ENCODE measurements at places on chromosomes 5 and 9. TPM values are rescaled to one million over a fixed set of nuclear protein-coding genes. Genes with fewer than 3 reads are reported as not detected.
A peak's percentile ranks its signal among the peaks of the same experiment; 100 is the strongest.

GRCh38 chr5:132746954-132747615, at the start of gene CCNI2:
CCNI2 (plus strand) TSS chr5:132747426; CDS start chr5:132747496, 70 bp downstream.
- no peak for DNase-seq

DNA sequence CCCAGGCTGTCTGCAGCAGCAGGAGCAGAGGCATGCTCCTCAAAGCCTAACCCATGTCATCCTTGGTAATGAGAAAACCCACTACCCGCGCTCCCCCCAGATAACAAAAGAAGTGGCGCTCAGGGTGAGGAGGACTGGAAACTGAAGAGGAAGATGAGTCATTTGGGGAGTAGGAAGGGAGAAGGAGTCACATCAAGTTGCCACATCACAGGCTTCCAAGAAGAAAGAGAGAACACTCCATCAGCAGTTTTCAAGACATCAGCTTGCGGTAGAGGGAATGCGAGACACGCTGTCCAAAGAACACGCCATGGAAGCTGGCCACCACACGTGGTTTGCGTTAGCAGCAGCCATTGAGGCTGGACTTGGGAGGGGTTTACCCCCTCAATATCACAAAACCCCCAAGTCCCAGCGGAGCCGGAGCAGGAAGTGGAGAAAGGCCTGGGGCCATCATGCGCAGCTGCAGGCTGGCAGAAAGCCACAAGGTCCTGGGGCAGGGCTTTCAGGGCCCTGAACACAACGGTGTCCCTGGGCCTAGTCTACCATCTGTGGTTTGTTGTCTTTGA, 41.5 kb downstream of the SH3PXD2B start:
- no peak for DNase-seq

The KIF20A gene
- 5.2 TPM for total RNA-seq

- DNase-seq, result no peak
These were observed 25.7 kb downstream of the PUM3 start for GRCh38 chr9:2817999-2818803.

GRCh38 chr9:16598316-16598715, 272.2 kb downstream of the BNC2 start:
- no peak for DNase-seq

The SPOCK1 gene
- 125 TPM for total RNA-seq

- DNase-seq, result no peak
These were observed 8.0 kb downstream of the SIL1 start for GRCh38 chr5:139190125-139190524.

DNA sequence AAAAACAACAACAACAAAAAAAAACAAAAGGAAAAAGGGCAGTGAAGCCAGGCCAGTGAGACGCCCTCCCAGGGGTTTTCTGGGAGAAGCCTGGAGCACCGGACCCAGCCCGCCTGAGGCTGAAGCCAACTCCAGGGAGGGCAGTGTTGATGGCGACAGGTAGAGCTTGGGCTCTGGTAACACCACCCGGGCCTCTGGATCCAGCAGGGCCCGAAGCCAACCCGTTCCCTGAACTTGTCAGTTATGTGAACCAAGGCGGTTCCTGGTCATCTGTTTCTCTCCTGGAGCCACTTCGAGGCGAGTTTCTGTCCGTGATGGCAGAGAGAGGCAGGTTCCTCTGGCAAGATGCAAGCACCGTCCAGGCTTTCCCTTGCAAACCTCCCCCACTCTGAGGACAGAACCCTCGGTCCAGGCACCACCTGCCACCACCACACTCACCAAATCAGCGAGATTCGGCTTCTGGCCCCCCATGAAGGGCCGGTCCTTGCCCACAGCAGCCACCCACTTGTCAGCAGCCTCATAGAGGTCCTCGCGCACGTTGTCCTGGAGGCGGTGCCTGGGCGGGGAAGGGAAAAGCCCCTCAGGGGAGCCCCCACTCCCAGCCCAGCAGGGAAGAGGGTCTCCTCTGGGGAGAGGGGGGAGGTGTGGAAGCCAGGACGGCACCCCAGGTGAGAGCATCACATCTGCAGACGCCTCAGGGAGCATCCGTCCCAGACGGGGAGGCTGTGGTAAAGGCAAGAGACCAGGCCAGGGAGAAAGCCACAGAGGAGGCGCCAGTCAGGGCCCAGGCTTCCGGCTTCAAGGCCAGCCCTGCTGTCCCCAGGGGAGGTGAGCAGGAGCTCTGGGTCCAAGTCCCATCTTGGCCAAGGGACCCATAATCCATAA, 5.4 kb downstream of the PTGES2 start:
- DNase-seq, result peak; percentile 81

The AFAP1L1 gene
- 1.5 TPM for total RNA-seq

DNA sequence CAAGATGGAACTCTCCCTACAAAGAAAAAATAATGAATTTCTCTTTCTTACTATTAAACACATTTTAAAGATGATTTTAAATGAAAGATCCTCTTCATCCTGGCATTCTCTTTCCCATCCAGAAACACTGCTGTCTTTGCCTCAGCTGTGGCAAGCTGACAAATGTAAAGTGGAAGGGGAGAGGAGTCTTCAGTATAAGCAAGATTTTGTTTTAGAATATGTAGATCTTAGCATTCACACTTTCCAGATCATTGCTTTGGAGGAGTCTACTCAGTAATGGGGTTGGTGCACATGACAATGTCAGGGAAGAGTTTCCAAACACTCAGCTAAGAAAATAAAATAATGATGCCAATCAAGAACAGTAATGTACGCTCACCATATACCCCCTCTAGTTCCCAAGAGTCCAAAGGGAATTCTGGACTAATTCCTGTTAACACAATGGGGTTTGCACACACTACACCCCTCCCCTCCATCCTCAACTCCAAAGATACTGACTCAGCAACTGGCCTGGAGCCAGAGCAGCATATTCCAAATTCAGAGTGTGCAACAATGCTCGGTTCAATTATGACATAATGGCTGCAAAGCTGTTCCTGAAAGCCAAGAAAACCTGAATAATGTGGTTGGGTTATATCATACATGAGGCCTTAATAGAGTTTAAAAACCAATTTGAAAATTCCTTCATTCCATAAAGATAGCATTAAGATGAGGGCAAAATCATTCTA, 4.6 kb downstream of the C5orf63 start:
- no peak for DNase-seq

The GPR150 gene
- 0.33 TPM for total RNA-seq

DNA sequence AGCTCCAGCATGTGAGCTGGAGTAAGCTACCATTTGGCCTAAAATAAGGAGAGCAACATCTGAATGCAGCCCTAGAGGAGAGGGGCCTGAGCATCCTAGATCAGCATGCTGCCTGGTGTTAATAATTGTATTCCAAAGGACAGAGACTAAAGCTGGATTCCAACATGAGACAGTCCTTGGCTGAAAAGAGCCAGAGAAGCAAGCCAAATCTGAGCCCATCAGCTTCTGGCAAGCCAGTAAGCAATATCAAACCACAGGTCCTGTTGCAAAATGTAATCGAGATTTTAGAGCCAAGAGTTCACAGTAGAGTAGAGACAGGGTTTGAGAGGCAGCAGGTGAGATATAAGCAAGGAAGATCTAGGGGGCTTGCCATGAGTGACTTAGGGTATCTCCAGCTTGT, 42.3 kb upstream of the DMAC1 start:
- no peak for DNase-seq

The AK8 gene
- 1.5 TPM for total RNA-seq

- DNase-seq, result no peak
These were observed 26.2 kb downstream of the GOLPH3 start for GRCh38 chr5:32147959-32148358.

DNA sequence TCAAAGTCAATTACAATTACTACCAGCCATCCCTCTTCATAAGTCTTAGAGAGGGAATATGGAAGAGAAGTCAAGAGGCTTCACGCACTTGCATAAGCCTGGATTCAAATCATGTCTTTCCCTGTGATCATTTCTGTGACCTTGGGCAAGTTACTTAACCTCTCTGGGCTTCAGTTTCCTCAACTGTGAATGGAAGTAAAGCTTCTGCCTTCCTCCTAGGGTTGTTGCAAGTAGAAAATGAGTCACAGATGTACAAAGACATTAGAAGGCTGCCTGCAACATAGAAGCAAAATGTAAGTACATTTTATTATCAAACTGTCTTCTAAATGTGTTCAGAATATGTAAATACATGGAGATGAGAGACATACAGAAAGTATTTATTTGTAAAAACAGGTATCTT, 42.3 kb upstream of the SEMA6A start:
- DNase-seq, result no peak

DNA sequence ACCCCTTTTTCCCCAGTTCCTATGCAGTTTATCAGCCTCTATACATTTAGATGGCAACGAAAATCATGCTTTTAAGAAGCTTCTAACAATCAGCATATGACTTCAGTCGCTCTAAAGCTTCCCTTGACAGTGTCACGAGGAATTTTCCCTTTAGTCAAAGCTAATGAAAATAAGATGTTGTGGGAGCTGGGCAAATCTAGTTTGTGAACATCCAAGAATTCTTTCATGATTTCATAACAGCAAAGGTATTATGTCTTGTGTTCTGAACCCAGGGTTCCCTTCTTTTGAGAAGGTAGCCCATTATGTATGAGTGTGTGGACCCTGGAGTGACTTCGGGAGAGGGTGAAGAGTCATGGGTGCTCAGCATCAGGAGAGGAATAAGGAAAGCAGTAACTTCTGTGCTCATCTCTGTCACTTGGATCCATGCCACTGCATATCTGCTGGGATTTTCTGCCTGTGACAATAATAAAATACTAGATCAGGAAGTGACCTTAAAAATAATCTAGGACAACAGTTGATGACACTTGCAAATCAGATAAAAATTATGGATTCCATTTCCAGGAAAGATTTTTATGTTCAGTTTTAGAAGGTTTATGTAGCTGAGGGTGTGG, 102.4 kb downstream of the PCSK1 start:
- DNase-seq, result no peak

DNA sequence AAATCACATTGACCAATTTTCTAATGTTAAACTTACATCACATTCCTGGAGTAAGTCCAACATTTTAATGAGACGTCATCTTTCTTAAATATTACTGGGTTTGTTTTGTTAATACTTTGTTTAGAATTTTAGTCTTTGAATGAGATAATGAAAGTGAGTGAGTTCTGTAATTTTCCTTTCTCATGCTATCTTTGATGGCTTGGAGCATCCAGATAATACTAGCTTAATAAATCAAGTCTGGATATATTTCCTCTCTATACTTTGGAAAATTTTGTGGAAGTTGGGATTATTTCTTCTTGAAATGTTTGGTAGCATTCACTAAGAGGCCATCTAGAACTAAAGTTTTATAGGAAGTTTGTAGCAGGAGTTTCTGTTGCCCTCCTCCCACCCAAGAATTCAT, 90.8 kb upstream of the IL7R start:
- no peak for DNase-seq

DNA sequence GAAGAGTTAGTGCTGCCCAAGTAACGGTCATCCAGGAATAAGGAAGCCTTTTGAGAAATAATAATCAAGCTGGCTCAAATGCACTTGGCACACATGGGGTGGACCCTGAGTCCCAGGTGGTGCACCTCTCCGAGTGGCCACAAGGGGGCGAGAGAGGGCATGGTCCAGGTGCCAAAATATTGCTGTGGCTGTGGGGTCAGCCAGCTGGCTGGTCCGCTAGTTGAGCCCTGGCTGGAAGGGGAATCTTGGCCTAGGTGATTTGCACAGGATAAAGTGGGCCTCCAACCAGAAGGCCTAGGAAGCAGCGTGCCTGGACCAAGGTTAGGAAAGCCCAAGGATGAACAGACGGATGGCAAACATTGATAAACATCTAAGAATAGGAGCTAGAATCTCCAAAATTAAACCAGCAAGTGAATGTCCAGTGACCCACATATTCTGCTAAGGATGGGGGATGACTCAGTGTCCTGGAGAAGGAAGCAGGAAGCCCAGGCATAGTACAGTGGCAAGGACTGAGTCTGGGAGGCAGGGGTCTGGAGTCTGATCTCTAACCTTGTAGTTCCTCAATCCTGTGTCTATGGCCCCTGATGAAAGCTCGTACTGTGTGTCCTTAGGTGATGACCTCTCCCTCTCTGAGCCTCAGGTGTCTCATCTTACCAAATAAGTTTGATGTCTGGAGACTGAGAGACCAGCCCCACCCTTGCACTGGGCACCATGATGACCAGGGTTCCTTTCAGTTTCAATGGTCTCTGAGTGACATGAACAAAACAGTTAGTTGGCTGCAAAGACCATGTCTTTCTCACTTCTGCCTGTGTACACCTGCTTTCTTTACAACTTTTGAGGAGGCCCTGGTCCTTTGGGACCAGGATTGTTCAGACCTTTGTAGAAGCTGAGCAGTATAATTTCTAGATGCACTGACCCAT, 19.2 kb upstream of the SHB start:
- DNase-seq, result no peak

- DNase-seq, result no peak
These were observed 63.9 kb downstream of the ERAP1 start for GRCh38 chr5:96743805-96744204.

The EGFLAM gene
- total RNA-seq, result 0.12 TPM

GRCh38 chr9:717722-718121, 123.8 kb upstream of the DMRT1 start:
- no peak for DNase-seq

GRCh38 chr5:37932450-37932849, 92.6 kb upstream of the GDNF start:
- DNase-seq, result no peak

GRCh38 chr5:175654807-175655206, 3.1 kb upstream of the HRH2 start:
- no peak for DNase-seq

The SLCO6A1 gene
- 1.1 TPM for total RNA-seq

GRCh38 chr9:130837002-130837511, 2.0 kb downstream of the ABL1 start:
- DNase-seq, result no peak

- no peak for DNase-seq
These were observed 245.4 kb downstream of the RAB3C start for GRCh38 chr5:58828258-58828657.

The SH3TC2 gene
- total RNA-seq, result 0.80 TPM

DNA sequence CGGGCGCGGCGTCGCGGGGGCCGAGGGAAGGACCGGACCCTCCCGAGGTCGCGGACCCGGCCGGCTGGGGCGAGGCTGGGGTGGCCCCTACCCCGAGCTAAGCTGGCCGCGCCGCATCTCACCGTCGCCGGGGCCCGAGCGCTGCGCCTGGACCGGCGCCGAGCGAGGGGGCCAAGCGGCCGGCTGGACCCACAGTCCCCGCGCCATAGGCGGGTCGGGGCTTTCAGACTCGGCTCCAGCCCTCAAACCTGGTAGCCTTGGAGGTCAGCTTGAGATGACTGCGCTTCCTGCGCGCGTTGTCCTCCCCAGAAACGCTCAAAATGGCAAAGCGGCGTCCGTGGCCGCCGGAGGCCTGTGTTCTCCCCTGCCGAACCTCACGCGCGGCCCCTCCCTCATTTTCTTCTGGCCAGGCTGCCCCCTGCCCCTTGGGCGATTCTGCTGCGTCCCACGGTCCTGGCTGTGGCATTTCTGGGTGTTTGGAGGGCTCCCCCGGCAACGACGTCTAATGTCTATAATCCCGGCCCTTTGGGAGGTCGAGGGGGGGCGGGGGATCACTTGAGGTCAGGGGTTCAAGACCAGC, 8.7 kb upstream of the GRIN1 start:
- DNase-seq, result peak; percentile 82

- DNase-seq, result no peak
These were observed 199.3 kb downstream of the RFK start for GRCh38 chr9:76194896-76195295.

The NKD2 gene
- not detected for total RNA-seq

GRCh38 chr5:153147891-153148623, 342.4 kb upstream of the GRIA1 start:
- DNase-seq, result no peak

The TMC1 gene
- not detected for total RNA-seq

All from chondrocyte (in vitro differentiated cells).